ENCODE measurements at places on chromosomes 4 and X.

- no peak for DNase-seq
Measured at GRCh38 chr4:79395841-79396240, 12.2 kb downstream of the GK2 start.

GRCh38 chr4:8726344-8726851, 133.8 kb downstream of the CPZ start:
- DNase-seq = no peak

DNA sequence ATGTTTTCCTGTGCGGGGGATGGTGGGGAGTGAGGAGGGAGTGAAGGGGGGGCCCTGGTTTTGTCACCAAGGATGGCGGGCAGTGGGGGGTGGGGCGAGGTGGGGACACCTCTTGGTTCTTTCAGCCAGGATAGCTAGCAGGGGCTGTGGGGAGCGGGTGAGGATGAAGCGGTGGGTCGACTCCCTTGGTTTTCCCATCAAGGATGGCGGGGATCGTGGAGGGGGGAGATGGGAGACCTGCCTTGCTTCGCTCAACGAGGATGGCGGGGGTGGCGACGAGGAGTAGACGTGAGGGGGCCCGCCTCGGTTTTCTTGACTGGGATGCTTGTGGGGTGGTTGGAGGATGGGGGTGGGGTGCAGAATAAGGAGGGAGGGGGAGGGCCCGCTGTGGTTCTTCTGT, 643 bp downstream of the FHL1 start:
- DNase-seq = no peak

DNA sequence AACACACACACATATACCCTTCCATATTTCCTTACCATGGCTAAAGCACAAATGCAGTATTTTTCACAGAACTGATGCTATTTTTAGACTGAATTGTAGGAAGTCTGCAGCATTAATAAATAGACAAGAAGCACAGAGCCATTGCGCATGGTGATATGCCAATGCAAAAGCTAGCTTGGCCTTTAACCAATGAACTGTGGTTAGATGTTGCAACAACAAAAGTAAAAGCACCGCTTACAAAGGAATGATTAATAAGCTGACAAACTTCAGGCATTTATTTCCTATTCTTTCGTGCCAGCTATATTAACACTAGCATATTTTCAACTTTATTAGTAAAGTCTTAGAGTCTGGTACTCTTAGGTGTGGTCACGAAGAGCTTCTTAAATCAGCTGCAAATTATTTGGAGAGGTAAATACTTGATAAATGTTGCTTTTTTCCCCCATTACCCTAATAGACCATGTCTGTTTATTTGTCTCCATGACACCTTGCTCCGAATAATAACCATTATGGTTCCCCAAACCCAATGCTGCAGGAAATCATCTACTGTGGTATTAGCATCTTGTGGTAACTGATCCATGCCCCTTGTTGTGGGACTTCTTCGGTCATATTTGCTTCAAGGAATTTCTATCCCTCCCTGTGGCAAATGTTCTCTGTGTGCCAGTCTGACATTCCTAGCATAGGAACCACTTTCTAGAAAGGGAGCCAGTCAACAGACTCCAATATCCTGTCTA, 306.1 kb upstream of the TAPT1 start:
- DNase-seq = no peak

GRCh38 chr4:139521754-139522401, 34.1 kb downstream of the SETD7 start:
- no peak for DNase-seq

DNA sequence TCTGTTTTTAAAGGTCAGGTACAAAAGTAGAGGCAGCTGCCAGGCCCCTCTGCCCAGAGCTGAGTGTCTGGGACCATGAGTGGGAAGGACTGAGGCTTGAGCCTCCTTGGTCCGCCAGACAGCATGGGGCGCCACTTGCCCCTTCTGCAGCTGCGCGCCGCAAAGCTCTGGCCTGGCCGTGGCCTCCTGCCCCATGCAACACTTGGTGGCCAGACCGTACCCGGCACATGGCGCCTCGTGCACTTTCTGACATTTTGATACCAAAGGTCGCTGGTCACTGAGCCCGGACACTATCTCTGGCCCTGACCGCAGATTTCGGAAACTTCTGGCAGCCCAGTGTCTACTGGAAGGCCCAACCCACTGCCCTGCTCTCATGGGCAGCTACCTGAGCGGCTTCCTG, 18.6 kb downstream of the CLTRN start:
- no peak for DNase-seq

DNA sequence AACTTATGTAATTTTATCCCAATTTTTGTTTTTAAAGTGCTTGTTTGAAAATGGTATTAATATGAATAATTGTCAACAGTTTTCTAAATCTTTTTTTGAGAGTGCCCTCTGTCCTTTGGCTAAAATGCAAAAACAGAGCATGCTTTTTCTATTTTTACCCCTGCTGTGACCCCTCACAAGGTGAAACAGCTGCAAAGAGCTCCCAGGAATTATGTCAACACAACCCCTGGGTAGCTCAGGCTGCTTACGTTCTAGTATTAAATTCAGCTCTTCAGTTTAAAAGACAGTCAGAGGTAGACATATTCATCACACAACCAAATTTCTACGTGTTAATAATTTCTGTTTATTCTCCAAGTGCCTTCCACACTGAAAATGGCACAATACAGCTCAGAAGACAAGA, 367.5 kb downstream of the PRDM5 start:
- DNase-seq = no peak
